Posterior vena cava (tissue), 2 donors: ENCODE measurements at places on chromosomes 5 and 9.

DNA sequence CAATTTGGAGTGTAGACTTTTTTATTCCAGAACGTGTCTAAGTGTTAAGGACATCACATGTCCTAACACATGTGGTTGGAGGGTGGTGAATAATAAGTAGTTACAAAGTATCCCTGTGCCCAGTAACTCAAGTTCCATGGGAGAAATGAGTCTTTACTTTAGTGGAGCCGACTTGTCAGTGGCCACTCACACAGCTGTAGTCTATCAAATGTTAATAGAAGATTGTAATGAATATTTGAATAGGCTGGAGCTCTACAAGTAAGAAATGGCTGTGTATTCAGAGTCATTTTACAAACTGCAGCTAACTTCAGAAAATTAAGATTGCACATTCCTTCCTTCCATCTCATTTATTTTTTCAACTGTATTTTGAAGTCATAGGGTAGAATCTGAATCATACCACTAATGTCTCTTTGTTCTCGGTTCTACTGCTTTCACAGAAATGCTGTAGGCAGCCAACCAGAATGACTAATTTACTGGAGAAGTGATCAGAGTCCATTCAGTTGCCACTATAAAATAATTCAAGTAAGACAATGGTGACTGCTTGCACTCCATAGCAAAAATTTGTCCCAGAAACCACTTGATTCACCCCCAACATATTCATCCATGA is 394.8 kb downstream of the NR2F1-AS1 start:
- no peak for DNase-seq

DNA sequence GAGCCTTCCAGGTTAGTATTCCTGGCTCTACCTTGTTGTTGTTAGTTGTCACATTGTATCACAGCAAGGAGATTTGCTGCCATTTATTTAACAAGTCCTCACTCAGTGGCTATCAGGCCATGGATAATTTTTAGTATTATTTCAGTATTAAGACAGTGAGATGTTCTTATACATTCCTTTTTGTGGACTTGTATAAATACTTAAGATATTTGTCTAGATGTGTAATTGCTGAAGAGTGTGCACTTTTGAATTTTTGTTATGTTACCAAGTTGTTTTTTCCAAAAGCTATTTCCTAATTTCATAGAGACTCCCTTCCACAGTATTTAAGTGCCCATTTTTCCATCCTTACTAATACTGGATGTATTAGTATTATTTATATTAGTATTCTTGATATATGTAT is 22.0 kb downstream of the SLC36A1 start:
- no peak for DNase-seq

DNA sequence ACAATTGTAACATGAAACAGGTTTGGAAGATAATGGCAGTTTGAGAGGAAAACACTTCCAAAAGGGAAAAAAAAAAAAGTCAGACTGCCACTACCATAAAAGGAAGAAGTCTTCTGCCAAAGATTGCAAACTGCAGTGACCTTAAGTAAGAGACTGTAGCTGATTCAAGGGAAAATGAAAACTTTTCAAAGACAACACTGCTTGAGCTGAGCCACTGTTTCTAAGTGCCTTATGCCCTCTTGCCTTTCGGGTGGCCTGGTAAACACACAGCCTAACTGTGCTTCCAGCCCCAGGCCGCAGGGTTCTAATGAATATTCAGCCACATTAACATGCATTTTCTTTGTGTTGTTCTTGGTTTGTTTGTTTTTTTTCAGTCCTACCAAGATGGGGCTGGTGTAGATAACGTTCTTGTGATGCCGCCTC is 354.6 kb downstream of the BNC2 start:
- no peak for DNase-seq

DNA sequence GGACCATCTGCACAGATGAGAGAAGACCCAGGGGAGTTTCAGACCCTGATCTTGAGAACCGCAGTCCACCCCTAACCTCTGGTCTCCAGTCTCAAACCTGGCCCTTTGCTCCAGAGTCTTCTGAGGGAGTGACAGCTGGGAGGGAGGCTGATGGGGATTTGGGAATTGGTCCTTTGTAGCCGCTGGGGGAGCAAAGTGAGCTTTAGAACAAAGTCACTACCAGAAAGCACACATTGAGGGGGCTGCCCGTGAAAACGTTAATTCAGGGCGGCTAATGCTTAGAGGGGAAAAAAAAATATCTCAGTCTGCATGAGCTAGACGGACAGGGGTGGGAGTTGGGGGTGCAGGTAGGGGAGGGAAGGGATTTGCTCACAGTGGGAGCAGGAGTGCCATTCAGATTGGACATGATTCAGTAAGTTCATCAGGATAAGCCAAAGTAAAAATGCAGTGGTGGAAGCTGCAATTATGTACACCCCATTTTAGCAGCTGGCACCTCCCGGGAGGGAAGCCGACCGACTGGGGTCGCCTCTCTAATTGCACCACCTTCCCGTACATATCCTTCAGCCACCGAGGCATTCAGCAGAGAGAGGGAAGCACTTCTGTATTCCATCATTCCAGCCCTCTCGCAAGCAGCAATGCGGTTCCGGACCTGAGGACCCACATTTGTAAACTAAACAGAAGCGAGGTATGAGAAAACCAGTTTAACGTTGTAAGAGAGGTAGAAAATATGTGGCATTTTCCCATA is 123.4 kb upstream of the RETREG1 start:
- no peak for DNase-seq

DNA sequence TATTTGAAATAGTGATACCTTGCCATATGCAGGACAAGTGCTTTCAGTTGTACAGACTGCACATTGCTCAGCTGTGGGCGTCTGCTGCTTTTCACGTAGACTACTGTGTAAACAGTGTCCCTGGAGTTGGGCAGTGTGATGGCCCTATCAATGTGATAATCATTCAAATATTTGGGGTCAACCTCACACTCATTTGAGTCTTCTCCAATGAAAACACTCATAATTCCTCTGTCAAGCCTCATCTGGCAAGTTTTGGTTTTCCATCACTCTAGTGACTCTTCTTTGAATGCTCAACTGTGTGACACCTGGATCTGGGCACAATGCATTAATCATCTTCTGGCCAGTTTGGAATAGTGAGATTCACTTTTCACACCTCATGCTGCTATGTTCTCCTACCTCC is 64.4 kb downstream of the UGCG start:
- no peak for DNase-seq

- no peak for DNase-seq
Observed at GRCh38 chr5:82405161-82405560, 127.0 kb upstream of the RPS23 start.
